A673 (cell line): ENCODE measurements at places on chromosomes 4 and X.

- H3K27ac ChIP-seq = no peak overlapping the region
- no peaks in the 10 kb centered on the region for H3K27me3 ChIP-seq
- no peak for DNase-seq
Measured at GRCh38 chrX:84735025-84735424, 232.8 kb upstream of the HDX start.

DNA sequence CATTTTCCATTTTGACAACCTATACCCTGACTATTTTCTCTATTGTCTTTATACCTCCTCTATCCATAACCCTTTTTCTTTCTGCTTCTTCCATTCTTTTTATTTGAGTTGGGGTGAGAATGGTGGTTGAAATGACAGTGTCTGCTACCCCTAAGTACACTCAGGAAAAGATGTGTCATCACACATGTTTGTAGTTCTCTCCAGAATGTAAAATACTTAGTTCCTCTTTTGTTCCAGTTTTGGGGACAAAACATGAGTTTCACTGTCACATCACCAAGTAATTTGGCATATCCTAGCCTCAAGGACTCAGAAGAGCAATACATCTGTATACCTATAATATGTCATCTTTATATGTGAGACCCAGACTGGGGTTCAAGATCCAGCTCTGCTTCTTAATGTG is 90.3 kb downstream of the COMMD8 start:
- no peaks in the 10 kb centered on the region for H3K36me3 ChIP-seq
- H3K4me1 ChIP-seq = peaks cover 6% of the 10 kb centered on the region
- H3K4me3 ChIP-seq = no peak overlapping the region
- no peak for DNase-seq

DNA sequence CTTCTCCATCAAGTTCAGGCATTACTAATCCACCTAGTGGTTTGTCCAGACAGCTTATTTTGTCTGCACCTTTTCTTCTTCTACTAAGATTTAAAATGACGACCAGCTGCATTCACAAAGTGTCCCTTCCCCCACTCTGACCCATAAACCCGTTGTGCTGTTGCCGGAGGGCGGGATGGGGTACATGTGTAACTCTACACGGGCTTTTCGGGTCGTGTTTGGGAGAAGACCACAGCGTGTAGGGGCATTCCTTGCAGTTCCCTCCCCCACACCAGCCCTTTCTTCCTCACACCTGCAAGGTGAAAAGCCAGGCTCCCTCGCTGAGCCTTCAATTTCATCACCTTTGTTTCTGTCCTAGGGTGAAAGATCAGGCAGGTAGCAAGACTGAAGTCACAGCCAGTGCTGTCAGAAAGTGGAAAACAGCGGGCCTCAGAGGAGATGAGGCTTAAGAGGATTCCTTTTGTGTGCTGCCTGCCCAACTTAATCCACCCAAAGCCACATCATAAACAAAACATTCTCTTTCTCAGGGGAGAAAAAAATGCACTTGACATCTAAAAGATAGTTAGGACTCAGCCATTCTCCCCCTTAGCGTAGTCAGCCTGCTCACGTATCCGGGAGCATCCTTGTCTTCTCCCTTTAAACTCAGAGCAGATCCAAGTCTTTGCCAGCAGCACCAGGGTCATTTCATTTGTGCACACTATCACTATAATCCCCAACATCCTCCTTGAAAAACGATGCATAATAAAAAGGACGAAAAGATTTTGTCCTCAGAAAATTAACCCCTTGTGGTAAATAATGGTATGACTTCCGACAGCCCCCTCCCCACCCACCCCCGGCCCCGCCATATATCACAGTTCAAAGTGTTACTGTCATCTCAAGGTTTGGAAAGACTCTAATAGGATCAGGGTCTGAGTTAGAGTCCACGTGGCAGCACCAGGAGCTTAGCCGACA is 599.0 kb downstream of the RAB28 start:
- no peak for DNase-seq
- no peak overlapping the region for H3K27ac ChIP-seq
- H3K27me3 ChIP-seq = no peaks in the 10 kb centered on the region
- H3K4me3 ChIP-seq = no peak overlapping the region

DNA sequence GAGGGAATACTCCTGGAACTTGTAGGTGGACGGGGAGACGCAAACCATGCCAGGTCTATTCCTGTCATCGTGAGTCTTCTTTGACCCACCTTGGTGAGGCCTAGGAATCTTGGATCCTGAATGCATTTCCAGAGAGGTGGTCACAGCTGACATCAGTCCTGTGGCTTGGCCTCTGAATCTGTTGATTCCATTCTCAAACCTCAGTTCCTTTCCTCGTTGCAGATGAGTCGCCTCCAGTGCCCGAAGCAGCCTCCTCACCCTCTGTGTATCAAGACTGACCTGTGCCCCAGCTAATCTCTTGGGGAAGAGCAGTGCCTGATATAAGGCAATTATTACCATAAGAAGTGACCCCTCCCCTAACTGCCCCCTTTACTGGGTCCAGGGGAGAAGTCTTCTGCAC is 118.1 kb downstream of the SMIM20 start:
- no peaks in the 10 kb centered on the region for H3K4me1 ChIP-seq
- H3K4me3 ChIP-seq = no peak overlapping the region
- H3K27ac ChIP-seq = no peak overlapping the region
- no peaks in the 10 kb centered on the region for H3K27me3 ChIP-seq
- no peaks in the 10 kb centered on the region for H3K36me3 ChIP-seq

DNA sequence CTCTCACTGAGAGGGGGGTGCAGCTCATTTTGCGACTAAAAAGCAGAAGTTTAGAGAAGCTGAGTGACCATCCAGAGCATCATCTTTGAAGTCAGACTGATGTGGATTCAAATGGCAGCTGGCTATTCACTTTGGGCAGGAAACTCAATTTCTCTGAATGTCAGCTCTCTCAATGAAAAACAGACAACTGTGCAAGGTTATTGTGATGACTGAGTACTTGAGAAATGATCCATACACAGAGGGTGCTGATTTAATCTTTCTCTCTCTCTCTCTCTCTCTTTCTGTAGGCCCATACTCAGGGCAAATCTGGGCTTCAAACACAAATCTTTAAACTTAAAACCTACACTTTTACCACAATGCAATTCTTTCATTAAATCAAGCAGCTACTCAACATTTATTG is 185.8 kb upstream of the SLIT2 start:
- no peaks in the 10 kb centered on the region for H3K4me1 ChIP-seq
- no peak overlapping the region for H3K27ac ChIP-seq
- H3K27me3 ChIP-seq = no peaks in the 10 kb centered on the region
- no peak overlapping the region for H3K4me3 ChIP-seq
- no peaks in the 10 kb centered on the region for H3K36me3 ChIP-seq
- DNase-seq = no peak

DNA sequence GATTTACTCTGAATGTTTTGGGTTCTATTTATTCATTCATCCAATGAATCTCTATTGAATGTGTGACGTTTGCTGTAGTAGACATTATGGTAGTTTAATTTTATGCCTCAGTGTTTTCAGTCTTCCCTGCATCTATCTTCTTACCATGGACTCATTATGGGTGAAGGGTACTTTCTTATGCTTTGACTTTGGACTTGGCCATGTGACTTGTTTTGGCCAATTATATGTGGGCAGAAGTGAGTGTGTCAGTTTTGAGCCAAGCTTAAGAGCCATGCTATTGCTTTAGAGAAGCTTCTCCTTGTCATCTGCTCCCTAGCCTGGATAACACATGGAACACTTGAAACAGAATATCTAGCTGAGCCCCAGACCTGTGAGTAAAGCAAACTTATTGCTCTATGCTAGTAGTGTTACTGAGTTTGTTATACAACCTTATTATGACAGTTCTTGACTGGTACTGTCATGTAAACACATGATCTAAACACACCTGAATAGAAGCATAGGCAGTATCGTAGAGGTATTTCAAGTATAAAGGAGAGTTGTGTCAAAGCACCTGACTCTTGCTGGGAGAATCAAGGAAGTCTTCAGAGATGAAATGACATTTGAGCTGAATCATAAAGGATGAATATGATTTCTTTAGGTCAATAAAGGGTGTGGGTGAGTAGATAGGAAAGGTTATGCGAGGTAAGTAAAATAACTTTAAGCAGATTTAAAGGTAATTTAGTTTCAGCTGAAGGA is 128.4 kb downstream of the NAA11 start:
- no peak overlapping the region for H3K27ac ChIP-seq
- H3K4me1 ChIP-seq = no peaks in the 10 kb centered on the region
- no peak for DNase-seq
- H3K27me3 ChIP-seq = no peaks in the 10 kb centered on the region
